ENCODE measurements at places on chromosomes 6 and 20.
A peak's percentile ranks its signal among the peaks of the same experiment; 100 is the strongest.

DNA sequence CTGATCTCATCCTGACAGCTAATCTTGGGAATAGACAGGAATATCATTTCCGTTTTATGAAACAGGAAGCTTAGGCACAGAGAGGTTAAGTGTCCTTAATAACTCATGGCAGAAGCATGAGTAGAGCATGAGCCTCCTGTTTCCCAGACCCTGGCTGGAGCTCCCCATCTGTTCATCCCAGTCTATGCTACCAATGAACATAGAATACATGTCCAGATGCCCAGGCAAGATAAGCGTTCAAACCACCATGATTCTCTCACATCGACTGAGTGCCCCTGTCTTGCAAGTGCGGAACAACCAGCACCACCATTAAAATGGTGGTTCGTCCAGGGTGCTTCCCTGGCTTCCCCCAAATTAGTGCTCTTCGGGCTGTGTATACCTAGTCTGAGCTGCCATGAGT lies 217.1 kb downstream of the FARS2 start:
- DNase-seq, result no peak

GRCh38 chr6:39353698-39354315 lies 31.3 kb upstream of the KCNK16 start:
- DNase-seq, result no peak

- no peak for DNase-seq
Observed at GRCh38 chr6:52958546-52959255, 36.4 kb downstream of the GSTA4 start.

DNA sequence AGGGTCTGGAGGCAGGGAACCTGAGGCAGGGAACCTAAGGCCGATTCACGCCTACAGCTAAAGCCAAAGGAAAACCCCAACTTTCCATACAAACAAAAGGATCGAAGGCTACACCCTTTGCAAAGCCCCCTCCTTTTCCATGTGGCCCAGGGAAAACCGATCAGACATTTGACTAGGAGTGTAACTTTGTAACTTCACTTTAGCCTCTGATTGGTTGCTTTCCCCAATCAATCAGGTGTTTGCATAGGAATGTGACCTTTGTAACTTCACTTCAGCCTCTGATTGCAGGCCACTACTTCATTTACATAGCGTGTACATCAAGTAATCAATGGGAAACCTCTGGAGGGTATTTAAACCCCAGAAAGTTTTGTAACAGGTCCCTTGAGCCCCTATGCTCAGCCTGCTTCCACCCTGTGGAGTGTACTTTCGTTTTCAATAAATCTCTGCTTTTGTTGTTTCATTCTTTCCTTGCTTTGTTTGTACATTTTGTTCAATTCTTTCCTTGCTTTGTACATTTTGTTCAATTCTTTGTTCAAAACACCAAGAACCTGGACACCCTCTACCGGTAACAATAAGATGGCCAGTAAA lies 43.3 kb downstream of the CHD6 start:
- no peak for DNase-seq

DNA sequence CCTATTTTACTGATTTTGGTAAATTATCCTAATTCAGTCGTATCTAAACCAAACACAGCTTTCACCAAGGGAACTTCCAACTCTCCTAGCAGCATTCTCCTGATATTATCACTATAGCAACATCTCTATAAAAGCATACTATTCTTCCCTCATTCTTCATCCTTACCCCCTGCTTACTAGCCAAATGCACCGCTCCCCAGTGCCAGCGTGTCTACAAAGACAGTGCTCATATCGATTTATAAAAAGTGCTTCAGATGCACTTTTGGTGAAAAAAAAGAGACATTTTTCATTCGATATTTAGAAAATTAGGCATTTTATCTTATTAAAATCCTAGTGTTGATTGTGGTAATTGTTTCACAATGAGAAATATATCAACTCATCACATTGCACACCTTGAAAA lies 74.0 kb downstream of the SYNE1 start:
- DNase-seq, result no peak

DNA sequence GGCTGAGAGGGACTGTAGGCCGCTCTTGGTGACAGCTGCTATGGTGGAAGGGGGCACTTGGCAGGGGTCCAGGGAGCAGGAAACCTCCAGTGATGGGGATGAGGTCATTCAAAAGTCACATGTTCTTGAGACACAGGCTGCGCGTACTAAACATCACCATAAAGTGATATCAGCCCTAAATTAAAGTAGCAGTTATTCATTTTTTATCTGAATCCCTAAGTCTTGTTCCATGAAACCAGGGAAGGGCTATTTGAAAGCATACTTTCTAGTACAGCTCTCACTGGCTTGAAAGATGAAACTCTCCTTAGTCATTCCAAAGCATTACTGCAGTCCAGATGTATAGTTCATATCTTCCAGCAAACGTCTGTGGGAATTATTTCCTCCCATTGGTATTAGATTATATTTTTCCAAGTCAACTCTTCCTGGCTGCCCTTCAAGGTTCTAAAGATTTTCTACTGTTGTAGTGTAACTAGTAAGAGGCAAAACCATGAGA lies 373.1 kb downstream of the CD109 start:
- peak; percentile 89 for DNase-seq

GRCh38 chr6:146550911-146551310 lies 7.3 kb downstream of the RAB32 start:
- DNase-seq, result peak; percentile 42

DNA sequence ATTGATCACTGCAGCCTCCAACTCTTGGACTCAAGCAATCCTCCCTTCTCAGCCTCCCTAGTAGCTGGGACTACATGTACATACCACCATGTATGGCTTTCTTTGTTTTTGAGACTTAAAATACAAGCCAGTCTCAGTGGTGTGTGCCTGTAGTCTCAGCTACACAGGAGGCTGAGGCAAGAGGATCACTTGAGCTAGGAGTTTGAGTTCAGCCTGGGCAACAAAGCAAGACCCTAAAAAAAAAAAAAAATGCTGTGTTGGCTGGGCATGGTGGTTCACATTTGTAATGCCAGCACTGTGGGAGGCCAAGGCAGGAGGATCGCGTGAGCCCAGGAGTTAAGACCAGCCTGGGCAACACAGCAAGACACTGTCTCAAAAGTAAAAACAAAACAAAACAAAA lies 51.7 kb downstream of the UBR2 start:
- DNase-seq, result no peak

- DNase-seq, result no peak
Observed at GRCh38 chr6:42269974-42270510, 52.4 kb upstream of the MRPS10 start.

- no peak for DNase-seq
Observed at GRCh38 chr20:56278196-56278595, 29.7 kb downstream of the MC3R start.

DNA sequence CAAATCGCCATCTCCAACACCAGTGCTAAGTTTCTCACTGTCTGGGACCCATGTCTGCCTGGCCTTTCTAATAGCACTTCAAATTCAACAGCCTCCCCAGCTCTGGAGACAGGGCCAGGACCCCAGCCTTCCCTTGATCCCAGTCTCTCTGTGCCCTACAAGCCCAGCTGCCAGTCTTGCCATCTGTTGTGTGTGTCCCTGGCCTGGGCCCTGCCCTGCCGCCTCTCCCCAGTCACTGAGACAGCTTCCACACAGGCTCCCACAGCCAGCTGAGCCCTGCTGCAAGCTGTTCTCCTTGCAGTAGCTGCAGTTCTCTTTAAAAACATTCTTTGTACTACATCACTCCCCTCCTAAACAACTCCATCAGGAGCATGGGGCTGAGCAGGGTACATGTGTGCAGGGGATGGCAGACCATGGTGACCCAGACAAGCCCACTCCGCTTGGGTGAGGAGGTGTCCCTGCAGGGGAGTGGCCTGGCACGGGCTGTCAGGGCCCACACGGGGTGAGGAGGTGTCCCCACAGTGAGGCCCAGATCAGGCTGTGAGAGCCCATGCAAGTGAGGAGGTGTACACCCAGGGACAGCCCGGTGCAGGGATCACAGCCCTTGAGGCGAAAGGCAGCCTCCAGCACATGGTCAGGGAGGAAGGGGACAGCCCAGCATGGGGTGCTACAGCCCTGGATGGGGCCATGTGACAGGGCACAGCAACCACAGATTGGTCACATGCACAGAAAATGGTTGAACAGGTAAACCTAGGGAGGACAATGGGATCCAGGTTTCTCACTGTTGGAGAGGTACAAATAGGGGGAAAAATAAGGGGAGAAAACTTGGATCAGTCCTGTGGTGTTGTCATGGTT lies 16.2 kb downstream of the CST7 start:
- DNase-seq, result no peak

DNA sequence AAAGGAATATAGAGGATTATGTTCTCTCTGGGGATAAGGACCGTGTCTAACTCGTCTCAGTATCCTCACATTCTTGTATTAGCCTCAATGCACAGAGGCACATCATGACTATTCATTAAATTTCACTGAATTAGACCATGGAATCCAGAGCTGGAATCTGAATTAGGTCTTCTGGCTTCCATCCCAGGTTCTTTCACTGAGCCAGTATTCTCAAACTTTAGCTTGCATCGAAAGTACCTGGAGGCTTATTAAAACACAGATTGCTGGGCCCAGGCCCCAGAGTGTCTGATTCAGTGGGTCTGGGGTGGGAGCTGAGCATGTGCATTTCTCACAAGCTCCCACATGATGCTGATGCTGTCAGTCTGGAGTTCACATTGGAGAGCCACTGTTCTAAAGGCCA lies 142.0 kb downstream of the UST start:
- peak; percentile 50 for DNase-seq

GRCh38 chr6:22966691-22967422 lies 397.5 kb downstream of the HDGFL1 start:
- DNase-seq, result no peak

GRCh38 chr20:18052856-18053255 lies 4.9 kb downstream of the OVOL2 start:
- DNase-seq, result no peak

DNA sequence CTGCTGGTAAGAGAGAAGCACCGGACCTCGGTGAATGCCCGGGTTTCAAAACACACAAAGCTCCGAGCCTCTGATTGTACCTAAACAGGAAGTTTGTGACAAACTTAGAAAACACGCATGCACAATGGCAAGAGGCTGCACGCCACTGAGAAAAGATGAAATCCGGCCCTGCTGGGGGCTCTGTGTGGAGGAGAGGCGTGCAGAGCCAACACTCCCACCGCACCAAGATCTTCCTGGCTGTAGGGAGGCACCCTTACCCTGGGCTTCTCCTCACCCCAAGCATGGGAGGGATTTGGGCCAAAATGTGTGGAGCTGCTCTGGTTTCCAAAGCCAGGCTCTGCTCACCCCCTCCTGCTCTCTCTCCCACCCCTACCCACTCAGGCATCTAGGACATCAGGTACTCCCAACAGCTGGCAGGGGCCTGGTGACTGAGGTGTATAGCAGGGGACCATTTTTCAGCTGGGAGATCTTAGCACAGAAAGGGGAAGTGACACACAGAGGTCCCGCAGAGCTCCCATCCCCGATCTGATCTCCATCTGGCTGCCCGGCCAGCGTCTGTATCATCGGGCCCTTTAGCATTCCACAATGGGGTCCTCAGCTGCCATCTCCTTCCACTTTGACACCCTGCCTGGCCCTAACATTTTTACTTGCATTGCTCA lies 84.2 kb downstream of the TRERF1 start:
- no peak for DNase-seq

- DNase-seq, result peak; percentile 38
Observed at GRCh38 chr6:100346203-100346602, 118.5 kb downstream of the SIM1 start.

GRCh38 chr20:57224641-57225138 lies 41.8 kb downstream of the BMP7 start:
- DNase-seq, result peak; percentile 10

DNA sequence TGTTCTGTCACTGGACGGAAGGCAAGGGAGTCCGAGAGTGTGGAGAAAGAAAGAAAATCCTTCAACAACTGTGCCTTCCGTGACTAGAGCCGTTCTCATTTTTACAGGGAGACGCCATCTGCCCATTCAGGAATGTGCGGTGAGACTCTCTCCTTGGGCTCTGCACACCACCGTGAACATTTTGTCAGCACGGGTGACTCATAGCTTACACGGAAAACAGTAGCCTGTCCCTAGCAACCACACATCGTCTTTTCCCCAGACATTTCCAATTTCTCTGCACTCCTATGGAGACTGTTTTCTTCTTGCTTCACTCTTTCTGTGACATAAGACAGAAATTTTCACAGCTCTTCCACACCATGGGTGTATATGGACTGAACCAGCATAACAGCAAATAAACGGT lies 55.1 kb downstream of the TBXT start:
- peak; percentile 87 for DNase-seq

DNA sequence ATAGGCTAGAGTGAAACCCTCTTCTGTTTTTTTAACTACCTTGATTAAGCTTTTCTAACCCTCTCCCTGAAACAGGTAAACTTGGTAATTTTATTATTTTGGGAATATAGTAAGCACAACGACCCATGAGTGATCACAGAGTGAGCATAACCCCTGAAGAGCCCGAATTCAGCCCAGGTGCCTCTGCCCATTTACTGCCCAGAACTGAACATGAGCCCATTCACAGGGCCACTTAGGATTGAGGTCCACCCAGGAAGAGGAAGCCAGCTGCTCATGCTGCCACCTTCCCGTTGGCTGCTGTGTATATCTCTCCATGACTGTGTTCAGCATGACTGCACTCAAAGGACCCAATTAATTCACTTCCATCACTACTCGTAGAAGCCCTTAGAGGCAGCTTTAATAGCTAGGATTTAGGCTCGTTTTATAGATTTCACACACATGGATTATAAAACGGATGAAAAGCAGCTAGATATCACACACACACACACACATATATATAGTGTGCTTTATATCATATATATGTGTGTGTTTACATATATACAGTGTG lies 8.3 kb upstream of the PDE10A start:
- no peak for DNase-seq

- no peak for DNase-seq
Observed at GRCh38 chr6:41177287-41177686, 14.4 kb upstream of the TREM2 start.

- no peak for DNase-seq
Observed at GRCh38 chr6:88449770-88450169, 283.6 kb upstream of the CNR1 start.

GRCh38 chr20:20241976-20242375 lies 125.9 kb upstream of the INSM1 start:
- no peak for DNase-seq

GRCh38 chr6:88368071-88368787 lies 202.1 kb upstream of the CNR1 start:
- DNase-seq, result peak; percentile 83

GRCh38 chr6:128149796-128150195 lies 248.9 kb upstream of the THEMIS start:
- no peak for DNase-seq

DNA sequence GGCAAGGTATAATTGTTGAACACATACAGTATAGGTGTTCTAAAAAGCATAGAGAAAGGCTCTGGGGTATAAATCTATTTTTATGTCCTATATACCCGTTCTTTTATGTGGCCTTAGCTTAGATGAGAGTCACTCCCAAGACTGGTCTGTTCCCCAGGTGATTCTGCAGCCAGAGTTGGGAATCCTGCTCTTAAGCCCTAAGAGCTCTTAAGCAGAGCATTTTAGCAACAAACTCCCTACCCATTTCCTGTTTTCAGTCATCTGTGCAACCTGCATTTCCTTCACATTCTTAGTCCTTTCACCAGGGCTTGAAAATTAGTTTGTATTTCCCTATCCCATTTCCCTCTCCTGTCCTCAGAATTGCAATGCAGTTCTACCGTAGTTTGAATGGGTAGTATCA lies 166.1 kb downstream of the HS3ST5 start:
- no peak for DNase-seq

GRCh38 chr6:84801250-84801649 lies 36.9 kb upstream of the TBX18 start:
- no peak for DNase-seq
